ENCODE measurements at places on chromosomes 4 and X.

DNA sequence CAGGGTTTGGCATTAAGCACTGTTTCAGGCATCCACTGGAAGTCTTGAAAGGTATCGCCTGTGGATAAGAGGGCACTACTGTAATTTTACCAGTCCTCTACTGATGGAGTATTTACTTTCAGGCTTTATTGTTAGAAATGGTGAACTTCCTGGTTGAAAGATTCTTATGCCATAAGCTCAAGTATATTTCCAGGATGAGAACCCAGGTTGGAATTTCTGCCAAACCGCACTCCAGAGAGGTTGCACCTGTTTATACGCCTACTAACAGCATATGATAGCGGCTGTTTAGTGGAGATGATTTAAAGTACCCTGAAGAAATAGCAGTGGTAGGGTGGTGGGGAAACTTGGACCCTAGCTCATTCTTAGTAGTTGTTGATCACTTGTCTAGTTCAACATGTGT, 9.9 kb downstream of the FNIP2 start:
- DNase-seq: no peak

- peak; percentile 26 for DNase-seq
Observed at GRCh38 chrX:24241822-24242648, 71.8 kb downstream of the SUPT20HL2 start.

GRCh38 chrX:106752101-106752678, 25.7 kb downstream of the RNF128 start:
- DNase-seq: no peak

DNA sequence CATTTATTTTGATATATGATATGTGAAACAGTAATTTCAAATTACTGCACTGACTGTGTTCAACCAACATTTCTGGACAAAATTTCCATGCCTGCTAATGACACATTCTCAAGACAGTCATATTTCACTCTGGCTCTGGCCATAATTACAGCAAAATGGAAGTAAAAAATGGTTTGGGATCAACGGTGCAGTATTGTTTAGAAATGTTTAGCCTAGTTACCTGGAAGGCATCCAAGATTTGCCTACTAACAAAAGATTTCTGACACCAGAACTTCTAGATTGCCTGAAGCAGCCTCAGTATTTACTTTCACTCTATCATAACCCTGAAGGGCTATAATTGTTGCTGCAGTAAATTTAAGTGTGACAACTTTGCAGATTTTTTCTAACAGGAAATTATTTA, 416.3 kb downstream of the PCDH10 start:
- DNase-seq: no peak

DNA sequence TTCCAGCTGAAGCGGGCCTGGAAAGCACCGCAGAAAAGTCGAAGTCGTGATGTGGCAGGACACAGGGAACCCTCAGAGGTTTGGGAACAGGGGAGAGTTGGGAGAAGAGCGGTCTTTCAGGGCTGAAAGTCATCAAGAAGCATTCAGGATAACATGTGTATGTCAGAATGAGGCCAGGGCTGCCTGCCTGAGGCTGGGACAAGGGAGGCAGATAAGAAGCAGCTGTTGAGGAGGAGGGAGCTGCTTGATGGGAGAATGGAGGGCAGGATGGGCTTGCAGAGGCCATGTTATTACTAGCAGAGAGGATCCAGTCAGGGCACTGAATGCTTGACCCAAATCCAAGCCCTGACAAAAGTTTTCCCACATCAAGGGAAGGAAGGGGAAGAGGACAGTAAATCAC, 132.0 kb downstream of the ATG4A start:
- no peak for DNase-seq

GRCh38 chr4:124505211-124505610, 207.3 kb downstream of the ANKRD50 start:
- DNase-seq: no peak

- no peak for DNase-seq
Observed at GRCh38 chr4:136203199-136203598, 1329.1 kb downstream of the PCDH18 start.

GRCh38 chr4:27662426-27662825, 801.8 kb downstream of the STIM2 start:
- DNase-seq: no peak

DNA sequence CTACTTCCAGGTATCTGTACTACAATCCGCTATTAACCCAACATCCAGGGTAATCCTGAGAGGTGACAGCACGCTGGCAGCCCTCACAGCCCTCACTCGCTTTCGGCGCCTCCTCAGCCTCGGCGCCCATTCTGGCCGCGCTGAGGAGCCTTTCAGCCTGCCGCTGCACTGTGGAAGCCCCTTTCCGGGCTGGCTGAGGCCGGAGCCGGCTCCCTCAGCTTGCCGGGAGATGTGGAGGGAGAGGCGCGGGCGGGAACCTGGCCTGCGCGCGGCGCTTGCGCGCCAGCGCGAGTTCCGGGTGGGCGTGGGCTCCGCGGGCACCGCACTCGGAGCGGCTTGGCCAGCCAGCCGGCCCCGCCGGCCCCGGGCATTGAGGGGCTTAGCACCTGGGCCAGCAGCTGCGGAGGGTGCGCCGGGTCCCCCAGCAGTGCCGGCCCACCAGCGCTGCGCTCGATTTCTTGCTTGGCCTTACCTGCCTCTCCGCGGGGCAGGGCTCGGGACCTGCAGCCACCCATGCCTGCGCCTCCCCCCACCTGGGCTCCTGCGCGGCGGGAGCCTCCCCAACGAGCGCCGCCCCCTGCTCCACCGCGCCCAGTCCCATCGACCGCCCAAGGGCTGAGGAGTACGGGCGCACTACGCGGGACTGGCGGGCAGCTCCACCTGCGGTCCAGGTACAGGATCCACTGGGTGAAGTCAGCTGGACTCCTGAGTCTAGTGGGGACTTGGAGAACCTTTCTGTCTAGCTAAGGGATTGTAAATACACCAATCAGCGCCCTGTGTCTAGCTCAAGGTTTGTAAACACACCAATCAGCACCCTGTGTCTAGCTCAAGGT, 87.3 kb downstream of the PRSS12 start:
- DNase-seq: no peak

DNA sequence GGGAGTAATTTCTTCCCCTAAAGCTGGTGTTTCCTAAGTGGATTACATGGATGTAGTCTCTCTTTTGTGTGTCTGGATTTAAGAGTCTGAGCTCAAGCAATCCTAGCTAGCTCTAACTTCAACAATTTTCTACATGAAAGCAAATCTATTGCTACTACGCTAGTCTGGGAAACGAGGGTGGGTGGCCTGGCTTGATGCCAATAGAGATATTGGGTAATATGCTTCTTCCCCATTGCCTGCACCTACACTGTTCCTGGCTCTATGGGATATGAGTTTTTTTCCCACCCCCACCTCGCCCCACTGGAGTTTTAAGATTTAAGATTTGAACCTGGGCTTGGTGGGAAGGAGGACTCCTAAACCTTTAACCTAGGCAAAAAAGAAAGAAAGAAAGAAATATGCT, 158.8 kb downstream of the RBM46 start:
- no peak for DNase-seq

GRCh38 chrX:101462892-101463291, 22.4 kb upstream of the ARMCX4 start:
- DNase-seq: no peak

- DNase-seq: no peak
Observed at GRCh38 chr4:148831945-148832344, 389.7 kb upstream of the NR3C2 start.

GRCh38 chrX:102833136-102833535, 103.9 kb upstream of the RAB40AL start:
- no peak for DNase-seq

- no peak for DNase-seq
Observed at GRCh38 chrX:12972878-12973560, 1.9 kb upstream of the TMSB4X start.

DNA sequence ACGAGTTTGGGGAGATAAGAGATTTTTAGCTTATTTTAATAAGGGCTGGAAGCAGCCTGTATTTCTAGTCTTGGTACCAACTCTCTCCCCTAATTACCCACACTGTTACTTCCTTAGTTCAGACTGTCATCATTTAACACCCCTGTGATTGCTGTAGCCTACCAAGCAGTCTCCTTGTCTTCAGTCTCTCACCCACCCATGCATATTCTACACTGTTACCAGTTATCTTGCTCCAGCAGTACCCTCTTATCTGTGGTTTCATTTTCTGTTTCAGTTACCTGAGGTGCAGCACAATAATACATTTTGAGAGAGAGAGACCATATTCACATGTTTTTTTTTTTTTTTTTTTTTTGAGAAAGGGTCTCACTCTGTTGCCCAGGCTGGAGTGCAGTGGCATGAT, 80.2 kb downstream of the DIAPH2 start:
- no peak for DNase-seq

DNA sequence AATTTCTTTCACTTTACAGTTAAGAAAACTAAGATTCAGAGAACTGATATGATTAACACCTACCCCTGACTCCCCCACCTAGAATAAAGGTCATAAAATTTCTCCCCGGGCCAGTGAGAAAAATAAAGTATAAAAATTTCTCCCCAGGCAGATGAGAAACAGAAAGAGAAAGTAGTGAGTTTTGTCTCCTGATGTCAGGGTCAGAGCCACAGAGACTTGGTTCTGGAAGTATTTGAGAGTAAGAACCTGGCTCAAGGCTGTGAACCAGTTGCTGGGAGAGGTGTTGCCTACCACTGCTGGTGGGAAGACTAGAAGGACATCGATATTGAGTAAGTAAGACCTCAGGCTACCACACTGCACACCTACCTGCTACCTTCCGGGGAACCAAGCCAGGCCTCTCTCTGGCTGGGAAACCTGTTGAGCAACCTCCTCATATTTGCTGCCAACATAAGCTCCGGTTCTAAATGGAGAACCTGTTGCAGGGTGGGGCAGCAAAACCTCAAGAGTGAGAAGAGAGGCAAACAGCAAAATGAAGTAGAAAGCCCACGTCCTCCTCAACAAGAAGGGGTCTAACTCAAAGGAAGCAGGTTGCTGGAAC, 104.2 kb upstream of the PUDP start:
- peak; percentile 5 for DNase-seq

DNA sequence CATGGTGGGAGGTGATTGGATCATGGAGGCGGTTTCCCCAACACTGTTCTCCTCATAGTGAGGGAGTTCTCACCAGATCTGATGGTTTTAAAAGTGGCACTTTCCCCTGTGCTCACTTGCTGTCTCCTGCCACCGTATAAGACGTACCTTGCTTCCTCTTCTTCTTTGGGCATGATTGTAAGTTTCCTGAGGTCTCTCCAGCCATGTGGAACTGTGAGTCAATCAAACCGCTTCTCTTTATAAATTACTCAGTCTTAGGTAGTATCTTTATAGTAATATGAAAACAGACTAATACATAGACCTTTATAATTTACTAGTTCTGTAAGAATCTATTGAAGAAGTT, 82.5 kb upstream of the PITX2 start:
- no peak for DNase-seq

- DNase-seq: no peak
Observed at GRCh38 chr4:1305781-1306455, 16.2 kb downstream of the MAEA start.

DNA sequence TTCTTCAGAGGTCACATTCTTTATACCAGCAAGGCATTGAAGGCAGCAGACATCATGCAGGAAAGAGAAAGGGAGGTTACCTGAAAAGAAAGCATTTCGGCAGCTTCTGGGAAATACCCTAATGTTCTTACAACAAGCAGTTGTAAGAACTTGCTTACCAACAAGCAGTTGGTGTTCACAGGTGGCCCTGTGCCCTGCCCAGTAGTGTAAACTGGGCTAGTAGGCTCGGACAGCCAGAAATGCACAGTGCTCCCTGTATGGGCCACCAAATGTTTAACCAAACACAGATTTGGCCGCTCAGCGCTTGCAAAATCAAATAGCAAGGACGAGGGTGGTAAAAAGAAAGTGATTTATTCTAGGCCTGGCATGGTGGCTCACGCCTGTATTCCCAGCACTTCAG, 20.4 kb upstream of the RHOXF1 start:
- no peak for DNase-seq

DNA sequence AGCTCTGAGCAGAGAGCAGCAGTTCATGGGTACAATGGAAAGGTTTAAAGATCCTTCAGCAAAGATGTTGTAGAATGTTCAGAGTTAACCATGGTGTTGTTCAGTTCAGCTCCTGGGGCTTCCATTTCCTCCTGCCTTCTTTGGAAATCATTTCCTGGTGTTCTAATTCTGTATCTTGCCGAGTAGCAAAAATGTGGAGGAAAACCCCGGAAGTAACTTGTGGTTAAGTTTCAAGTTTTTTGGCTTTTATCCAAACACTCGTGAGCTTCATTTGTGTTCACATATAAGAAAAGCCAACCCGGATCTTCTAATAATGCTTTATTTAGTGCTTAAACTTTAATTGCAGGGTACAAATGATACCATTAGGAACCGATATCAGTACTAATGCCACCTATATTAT, 33.6 kb upstream of the ARX start:
- no peak for DNase-seq

GRCh38 chrX:39577206-39577984, 520.4 kb downstream of the BCOR start:
- no peak for DNase-seq

- no peak for DNase-seq
Observed at GRCh38 chrX:107596651-107597050, 31.7 kb upstream of the PRPS1 start.

DNA sequence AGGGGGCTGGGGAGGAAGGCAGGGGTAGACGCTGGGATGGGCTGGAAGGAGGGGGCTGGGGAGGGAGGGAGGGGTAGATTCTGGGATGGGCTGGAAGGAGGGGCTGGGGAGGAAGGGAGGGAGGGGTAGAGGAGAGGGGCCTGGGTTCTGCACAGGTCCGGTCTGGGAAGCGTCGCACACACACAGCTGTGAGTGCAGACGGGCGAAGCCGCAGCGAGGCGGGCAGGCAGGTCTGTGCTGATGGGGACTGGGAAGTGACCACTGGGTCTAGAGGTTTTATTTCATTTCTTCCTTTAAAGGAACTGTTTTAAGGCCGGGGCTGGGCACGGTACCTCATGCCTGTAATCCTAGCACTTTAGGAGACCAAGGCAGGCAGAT, 69.1 kb upstream of the MXD4 start:
- no peak for DNase-seq

GRCh38 chrX:18799911-18800310, 92.5 kb downstream of the PPEF1 start:
- no peak for DNase-seq

GRCh38 chr4:92262371-92262770, 41.4 kb upstream of the GRID2 start:
- no peak for DNase-seq

DNA sequence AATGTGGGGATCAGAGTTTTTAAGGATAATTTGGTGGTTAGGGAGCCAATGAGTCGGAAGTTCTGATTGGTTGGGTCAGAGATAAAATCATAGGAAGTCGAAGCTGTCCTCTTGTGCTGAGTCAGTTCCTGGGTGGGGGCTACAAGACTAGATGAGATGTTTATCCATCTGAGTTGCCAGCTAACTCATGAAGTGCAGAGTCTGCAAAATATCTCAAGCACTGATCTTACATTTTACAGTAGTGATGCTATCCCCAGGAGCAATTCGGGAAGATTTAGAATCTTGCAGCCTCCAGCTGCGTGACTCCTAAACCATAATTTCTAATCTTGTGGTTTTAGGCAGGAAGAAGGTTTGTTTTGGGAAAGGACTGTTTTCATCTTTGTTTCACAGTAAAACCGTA, 565.8 kb upstream of the SPANXN1 start:
- DNase-seq: no peak

- DNase-seq: no peak
Observed at GRCh38 chr4:3318561-3319021, 25.8 kb downstream of the RGS12 start.
